ENCODE measurements at places on chromosomes 6 and 20.

GRCh38 chr20:40930561-40930960, 98.1 kb upstream of the TOP1 start:
- no peak for DNase-seq

GRCh38 chr6:48101290-48101689, 9.7 kb downstream of the PTCHD4 start:
- DNase-seq = no peak

DNA sequence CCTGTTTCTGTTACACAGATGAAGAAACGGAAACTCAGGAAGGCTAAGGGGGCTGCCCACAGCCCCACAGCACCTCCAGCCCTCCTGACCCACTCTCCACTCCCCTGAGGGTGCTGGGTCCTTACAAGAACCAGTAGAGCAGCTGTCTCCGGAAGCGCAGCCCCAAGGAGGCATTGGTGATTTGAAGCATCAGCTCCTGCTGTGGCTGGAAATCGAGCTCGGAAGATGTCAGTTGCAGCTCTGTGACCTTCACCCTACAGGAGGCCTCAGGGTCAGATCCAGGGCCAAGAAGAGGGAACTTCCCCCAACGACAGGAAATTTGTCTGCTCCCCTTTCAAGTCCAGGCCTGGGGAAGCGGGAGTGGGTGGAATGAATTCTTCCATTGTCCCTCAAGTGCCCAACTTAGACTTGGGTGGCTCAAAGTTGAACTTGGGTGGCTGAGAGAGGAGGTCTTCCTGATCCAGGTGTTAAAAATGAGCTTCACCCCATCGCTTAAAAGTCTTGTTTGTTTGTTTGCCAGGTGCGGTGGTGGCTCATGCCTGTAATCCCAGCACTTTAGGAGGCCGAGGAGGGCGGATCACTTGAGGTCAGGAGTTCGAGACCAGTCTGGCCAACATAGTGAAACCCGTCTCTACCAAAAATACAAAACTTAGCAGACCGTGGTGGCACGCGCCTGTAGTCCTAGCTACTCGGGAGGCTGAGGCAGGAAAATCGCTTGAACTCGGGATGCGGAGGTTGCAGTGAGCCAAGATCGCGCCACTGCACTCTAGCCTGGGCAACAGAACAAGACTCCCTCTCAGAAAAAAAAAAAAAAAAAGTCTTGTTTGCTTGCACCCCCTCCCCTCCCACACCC, 1.9 kb downstream of the PLTP start:
- DNase-seq = no peak

GRCh38 chr6:69097948-69098347, 462.9 kb downstream of the ADGRB3 start:
- DNase-seq = no peak

GRCh38 chr6:56684342-56685101, 41.8 kb upstream of the DST start:
- DNase-seq = no peak

DNA sequence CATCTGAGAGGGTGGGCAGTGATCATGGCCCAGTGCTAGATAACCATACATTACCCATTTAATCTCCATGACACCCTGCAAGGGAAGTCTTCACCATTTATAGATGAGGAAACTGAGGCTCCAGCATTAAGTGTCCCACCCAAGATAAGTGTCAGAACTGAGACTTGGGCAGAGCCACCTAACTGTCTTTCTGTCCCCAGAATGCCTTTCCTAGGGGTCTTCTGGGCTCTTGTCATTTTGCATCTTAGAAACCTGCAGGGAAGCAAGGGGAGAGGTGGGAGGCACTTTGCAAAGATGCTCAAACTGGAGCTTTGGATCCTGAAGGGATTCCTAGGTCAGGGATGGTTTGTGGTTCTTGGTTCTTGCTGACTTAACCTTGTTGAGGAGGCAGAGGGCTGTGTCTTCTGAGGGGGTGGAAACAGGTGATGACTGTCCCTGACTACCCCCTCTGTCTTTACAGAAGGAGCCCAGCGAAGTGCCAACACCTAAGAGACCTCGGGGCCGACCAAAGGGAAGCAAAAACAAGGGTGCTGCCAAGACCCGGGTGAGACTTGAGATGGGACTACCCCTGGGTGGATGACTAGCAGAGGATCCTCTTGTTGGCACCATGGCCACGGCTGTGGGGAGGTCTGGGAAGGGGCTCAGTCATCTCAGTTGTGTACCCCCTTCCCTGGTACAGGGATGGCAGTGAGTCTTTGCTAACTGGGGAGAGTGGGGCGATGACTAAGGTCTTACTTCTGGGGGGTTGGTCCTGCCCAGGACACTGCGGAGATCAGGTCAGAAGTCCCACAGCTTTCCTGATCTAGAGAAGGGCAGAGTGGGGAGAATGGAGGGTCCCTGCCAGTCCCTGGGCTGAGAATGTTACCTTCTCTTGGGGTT, 5.8 kb downstream of the HMGA1 start:
- no peak for DNase-seq

GRCh38 chr6:127904160-127904559, 3.3 kb upstream of the THEMIS start:
- DNase-seq = no peak

Data from endodermal cell (in vitro differentiated cells).